Substantia nigra (tissue), 51 donors: ENCODE measurements at places on chromosomes 1 and 21.

DNA sequence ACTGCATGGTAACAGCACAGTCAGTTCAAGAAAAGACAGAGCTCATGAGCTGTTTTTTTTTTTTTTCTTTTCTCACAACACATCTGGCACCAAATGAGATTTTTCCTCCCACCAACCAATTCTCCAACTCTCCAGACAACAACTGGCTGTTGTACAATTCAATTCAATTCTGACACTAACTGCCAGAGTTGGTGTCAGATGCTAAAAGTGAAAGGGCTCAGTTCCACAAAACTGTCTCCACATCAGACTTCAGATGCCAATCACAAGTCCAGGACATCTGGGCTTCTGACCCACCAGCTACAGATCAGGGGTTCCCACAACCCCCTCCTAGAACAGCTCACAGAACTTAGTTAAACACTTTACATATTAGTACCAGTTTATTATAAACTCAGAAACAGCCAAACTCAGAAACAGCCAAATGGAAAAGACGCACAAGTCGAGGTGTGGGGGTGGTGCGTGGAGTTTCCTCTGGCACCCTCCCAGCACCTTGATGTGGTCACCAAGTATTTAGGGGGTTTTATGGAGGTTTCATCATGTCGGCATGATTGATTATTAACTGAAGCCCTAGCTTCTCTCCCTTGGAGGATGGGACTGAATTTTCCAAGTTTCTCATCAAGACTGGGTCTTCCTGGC, 39.2 kb upstream of the LRRC8D start:
- no peak for DNase-seq

DNA sequence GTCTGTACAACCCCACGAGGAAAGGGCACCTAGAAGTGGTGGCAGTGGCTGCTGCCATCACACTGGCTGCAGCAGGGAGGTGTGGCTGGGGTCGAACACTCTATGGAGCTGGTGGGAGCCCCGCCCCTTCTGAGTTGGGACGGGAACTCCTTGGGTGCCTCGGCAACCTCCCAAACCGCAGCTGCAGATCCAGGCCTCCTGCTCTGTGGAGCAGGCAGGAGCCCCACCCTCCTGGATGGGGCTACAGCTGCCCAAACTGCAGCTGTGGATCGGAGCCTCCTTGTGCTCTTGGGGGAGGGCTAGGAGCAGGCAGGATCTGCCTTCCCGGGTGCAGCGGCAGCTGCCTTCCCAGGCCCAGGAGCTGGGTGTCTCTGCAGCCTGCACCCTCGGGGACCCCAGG, 38.9 kb upstream of the TARDBP start:
- no peak for DNase-seq

DNA sequence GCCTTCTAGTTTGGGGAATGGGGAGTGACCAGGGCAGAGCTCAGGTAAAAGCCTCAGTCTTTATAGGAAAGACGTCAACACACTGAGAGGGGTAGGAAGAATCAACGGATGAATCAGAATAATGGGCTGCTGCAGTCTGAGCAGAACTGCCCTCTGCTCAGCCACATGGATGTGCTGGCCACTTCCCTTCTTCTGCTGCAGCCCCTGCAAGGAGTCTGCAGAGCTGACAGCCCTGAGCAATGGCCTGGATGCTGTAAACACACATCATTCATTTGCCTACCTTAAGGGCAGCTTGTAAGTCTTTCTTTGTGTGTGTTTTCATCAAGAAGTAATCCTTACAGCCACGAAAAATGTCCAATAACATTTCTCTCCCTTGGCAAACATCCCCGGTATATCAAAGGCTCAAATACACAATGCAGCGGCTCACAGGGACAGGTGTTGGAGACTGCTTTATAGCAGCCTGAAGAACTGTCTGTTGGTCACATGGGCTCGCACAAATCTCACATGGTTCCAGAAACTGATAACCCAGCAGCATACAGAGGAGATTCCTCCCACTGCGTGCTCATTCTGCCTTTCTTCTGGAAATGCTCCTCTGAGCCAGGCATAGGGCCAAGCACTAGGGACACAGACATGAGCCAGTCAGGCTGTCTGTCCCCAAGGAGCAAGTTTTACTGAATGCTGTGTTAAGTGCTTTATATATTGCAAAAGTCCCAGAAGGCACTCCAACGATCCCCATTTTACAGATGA, 110.1 kb downstream of the HMGB4 start:
- peak; percentile 4 for DNase-seq

DNA sequence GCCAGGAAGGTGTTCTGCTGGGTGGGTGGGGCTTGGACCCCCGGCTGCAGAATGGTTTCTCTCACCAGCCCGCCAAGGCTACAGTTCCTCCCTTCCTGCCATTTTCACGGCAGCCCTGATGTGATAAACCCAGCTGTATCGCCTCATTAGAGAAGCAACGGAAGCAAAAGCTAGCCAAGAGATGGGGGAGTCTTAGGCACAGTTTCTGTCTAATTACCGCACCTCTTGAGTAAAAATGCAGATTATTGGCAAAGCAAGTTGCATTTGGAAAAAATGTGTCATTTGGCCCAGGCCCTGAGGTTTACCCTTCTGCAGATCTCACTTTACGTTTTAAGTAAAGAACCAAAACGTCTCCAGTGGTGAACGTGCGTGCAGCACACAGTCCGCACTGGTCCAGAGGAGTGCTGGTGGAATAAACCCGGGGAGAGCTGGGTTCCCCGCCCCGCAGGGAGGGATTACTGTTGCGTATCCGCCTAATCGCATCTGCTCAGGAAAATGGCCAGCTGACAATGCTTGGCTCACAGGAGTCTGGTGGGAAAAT, 109.9 kb downstream of the GALNT2 start:
- no peak for DNase-seq

DNA sequence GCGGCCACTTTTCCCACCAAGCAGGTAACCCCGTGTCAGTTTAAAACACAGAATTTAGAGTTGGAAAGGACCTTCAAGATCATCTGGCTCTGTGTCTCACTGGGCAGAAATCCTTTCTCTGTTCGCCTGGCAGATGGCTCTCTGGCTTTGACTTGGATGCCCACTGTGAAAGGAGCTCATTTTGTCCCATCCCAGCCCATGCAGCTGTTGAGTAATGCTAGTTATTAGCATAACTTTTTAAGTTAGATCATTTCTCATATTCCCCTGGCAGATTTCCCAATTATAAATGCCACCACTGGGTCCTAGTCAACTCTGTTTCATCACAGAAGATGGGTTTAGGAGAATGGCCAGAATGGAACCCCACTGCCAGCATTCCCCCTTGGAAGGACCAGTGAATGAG, 55.9 kb downstream of the SLC35F3 start:
- peak; percentile 0 for DNase-seq

DNA sequence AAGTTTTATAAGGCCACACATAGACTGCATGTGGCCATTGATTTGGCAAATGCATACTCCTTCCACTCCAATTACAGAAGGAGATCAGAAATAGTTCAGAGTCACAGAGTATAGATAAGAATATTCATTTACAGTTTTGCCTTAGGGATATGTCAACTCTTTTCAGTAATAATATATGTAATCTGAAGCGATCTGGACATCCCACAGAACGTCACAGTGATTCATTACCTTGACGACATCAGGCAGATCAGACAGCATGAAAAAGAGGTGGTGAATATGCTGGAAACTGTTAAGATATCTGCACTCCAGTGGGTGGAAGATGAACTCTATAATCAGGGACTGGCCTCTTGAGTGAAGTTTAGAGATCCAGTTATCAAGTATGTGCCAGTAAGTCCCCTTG, 240.4 kb downstream of the DPYD start:
- DNase-seq, result no peak

DNA sequence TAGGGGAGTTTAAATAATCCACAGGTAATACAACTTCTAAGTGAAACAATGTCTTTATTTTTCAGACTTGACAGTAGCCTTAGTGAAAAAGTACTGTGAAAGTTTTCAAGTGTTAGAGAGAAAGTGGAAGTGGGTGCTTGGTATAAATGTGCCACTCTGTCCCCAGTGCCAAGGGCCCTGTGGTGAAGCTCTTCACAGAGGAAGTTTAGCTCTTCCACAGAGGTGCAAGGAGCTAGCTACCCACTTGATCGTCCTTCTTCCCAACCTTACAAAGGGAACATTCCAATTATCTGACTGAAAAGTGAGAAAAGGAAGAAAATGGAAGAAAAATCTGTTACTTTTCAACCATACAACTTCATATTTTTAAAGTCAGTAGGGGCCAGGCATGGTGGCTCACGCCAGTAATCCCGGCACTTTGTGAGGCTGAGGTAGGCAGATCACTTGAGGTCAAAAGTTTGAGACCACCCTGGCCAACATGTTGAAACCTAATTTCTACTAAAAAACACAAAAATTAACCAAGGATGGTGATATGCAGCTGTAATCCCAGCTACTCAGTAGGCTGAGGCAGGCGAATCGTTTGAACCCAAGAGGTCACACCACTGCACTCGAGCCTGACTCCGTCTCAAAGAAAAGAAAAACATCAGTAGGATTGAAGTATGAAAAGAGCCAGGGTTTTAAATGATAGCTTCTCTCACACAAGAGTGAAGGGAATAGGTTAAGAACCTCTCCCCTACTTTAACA, 41.0 kb upstream of the PTPRC start:
- DNase-seq, result no peak

DNA sequence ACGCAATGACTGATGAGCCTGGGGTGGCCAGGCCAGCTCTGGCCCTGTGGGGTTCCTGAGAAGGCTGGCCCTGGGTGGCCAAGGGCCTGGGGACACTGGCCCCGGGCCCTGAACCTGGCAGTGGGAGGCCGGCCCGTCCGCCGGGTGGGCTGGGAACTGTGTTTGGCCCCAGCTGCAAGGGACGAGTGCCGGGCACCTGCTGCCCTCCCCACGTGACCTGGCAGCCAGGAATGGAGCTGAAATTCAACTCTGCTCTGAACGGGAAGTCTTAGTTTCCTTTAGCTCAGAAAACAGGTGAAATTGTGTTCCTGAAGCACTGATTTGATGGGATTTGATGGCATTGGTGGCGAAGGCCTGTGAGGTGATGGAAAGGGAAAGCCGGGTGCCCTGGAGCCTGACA, 8.2 kb upstream of the TTLL10 start:
- DNase-seq, result no peak

DNA sequence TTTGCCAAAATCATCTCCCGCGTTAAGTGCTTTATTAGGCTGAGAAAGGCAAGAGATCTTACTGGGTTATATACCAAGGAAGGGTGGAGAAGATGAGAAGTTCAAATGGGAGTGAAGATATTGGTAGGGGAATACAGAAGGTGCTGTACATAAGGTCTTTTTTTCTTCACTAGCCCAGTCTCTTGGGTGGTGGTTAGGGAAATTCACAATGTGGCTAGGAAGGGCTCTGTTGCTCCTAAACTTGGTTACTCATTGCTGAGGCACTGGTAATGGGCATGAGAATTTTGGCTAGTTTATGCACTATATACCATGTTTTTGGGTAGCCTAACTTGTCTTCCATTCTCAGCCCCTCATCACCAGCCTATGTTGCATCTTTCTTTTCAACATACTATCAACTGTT, 50.6 kb downstream of the LHX4 start:
- DNase-seq, result no peak

DNA sequence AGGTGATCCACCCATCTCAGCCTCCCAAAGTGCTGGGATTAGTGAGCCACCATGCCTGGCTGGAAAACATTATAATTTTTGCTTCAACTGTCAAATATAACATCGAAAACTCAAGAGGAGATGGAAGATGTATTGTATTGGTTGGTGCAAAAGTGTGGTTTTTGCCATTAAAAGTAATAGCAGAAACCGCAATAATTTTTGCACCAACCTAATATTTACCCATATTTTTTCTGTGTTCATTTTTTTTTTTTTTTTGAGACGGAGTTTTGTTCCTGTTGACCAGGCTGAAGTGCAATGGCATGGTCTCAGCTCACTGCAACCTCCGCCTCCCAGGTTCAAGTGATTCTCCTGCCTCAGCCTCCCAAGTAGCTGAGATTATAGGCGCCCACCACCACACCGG, 27.1 kb upstream of the SHE start:
- DNase-seq, result no peak

DNA sequence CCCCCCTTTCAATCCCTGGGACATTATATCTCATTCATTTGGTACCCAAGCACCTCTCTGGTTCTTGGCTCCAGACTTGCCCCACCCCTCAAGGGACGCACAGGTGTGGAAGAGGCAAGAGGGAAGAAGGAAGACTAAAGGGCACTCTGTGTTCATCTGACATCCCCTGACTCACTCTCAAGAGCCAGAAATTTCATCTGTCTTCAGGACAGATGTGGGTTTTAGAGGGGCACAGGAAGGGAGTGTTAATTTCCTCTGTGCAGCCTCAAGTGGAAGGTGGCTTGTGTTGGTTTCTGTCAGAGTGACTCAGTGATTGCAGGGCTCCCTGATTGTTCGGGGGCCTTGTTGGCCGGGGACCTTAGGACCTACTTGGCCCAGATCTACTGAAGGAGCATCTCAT, 2.4 kb downstream of the C2CD4D start:
- no peak for DNase-seq

GRCh38 chr1:56378341-56379070, 200.9 kb downstream of the PLPP3 start:
- no peak for DNase-seq

DNA sequence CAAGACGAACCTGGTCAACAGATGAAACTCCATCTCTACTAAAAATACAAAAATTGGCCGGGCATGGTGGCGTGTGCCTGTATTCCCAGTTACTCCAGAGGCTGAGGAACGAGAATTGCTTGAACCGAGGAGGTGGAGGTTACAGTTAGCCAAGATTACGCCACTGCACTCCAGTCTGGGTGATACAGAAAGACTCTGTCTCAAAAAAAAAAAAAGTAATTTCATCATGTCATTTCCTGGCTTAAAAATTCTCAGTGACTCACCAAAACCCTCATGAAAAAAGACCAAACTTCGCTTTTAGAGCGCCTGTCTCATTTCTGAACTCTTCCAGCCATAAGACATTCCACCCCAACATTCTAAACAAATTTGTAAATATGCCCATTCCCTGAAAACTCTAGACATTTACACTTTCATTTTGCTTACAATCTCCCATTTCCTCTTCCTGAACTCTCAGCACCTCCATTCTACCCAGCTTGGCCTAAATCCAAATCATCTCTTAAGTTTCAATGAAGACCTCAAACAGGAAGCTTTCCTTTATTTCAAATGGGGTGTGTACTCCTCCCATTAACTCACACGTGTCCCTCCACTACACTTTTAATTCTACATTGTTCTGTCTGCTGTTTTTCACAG, 50.5 kb upstream of the PRRC2C start:
- DNase-seq, result no peak

- no peak for DNase-seq
Observed at GRCh38 chr1:59123081-59123681, 173.7 kb upstream of the FGGY start.

- no peak for DNase-seq
Observed at GRCh38 chr21:15370462-15370975, 305.7 kb upstream of the NRIP1 start.

- DNase-seq, result no peak
Observed at GRCh38 chr1:38194472-38194871, 147.9 kb upstream of the POU3F1 start.
